ENCODE measurements at places on chromosomes 16 and 17. TPM values are rescaled to one million over a fixed set of nuclear protein-coding genes. Genes with fewer than 3 reads are reported as not detected.

Gene SHISA6
- total RNA-seq = not detected

Gene KRTAP4-4
- not detected for total RNA-seq

Gene AOC2
- 4.2 TPM for total RNA-seq

Gene SP2
- total RNA-seq = 21.7 TPM

Gene SHISA9
- total RNA-seq = not detected

Gene SLC6A2
- not detected for total RNA-seq

Gene GDPD1
- total RNA-seq = 1.8 TPM

Gene TPPP3
- not detected for total RNA-seq

Gene ACSM3
- 3.5 TPM for total RNA-seq

Gene ATAD5
- total RNA-seq = 31.5 TPM

Gene KRT222
- not detected for total RNA-seq

GRCh38 chr17:76671912-76672262, 28.3 kb upstream of the ST6GALNAC1 start:
- no peak for DNase-seq

GRCh38 chr16:58205276-58206036, 7.5 kb upstream of the CSNK2A2 start:
- no peak for DNase-seq

- no peak for DNase-seq
Measured at GRCh38 chr17:63537001-63537400, 13.3 kb upstream of the DCAF7 start.

GRCh38 chr17:74953134-74953687, 17.5 kb downstream of the OTOP3 start:
- DNase-seq = no peak

- DNase-seq = peak; percentile 79
Measured at GRCh38 chr17:49748223-49748622, 15.7 kb downstream of the FAM117A start.

DNA sequence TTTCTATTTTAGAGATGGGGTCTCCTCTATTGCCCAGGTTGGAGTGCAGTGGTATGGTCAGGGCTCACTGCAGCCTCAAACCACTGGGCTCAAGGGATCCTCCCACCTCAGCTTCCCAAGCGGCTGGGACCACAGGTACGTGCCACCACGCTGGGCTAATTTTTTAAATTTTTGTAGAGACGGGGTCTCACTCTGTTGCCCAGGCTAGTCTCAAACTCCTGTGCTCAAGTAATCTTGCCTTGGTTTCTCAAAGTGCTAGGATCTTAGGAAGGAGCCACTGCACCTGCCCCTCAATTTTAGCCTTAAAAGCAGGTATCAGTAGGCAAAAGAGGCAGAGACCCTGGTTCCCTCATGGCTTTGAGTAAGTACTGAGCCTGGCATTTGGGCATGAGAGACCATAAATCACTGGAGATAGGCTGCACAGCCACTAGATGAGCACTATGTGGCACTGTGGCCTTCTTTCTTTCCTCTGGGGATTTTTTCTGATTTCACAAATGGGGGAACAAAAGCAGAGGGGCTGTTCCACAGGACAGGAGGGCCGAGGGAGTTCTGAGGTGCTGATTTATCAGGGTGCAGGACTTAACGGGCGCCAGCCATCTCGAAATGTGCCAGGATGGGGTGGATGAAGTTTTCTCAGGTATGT, 82.2 kb downstream of the PLXDC1 start:
- peak; percentile 77 for DNase-seq

DNA sequence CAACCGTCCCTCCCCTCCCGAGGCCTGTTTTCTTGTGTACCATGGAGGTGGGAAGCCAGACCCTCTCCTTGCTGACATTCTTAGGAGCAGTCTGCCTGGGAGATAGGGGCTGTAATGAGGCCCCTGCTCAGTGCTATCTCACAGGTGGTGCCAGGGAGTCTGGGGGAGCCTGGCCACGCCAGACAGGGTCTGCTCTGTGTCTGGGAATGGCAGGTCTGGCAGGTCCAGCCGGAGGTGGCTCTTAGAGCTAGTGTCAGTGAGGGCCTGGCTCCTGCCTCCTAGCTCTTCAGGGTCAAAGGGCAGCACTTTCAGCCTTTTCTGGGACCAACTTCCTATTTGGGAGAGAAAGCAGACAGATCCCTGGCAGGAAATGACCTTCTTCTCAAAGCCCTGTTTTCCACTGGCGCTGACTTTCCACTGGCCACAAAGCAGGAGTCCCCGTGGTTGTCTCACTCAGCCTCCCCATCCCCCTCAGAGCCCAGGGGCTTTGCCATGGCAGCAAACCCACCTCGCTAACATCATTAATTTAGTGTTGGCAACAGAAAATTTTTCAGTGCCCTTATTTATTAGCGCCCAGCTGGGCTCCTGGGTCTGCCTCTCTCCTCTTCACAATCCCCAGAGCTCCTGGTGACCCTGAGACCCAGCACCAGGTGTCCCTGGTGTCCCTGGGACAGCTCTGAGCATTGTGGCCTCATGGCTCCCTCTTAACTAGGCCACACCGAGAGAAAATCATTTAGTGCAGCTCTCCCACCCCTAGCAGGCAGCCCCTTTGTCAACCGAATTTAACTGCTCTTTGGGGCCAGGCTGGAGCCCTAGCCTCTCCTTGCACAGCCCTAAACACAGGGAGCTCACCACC, 24.0 kb upstream of the DOK4 start:
- DNase-seq = no peak

DNA sequence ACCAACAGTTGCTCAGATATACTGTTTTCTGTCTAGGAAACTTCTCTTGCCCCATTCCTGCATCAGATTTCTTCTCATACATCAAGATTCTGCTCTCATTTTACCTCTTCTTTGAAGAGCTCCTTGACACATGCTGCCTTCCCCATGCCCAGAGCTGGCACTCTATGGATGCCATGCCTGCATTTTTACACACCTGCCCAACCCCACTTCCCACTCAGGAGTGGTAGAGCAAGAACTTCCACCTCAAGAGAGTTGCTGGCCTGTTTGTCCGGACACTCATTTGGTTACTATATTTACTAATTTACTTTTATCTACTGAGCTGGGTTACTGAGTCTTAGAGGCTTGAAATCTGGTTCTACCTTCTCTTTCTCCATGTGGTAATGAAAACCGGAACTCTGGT, 98.3 kb upstream of the HLF start:
- DNase-seq = no peak

DNA sequence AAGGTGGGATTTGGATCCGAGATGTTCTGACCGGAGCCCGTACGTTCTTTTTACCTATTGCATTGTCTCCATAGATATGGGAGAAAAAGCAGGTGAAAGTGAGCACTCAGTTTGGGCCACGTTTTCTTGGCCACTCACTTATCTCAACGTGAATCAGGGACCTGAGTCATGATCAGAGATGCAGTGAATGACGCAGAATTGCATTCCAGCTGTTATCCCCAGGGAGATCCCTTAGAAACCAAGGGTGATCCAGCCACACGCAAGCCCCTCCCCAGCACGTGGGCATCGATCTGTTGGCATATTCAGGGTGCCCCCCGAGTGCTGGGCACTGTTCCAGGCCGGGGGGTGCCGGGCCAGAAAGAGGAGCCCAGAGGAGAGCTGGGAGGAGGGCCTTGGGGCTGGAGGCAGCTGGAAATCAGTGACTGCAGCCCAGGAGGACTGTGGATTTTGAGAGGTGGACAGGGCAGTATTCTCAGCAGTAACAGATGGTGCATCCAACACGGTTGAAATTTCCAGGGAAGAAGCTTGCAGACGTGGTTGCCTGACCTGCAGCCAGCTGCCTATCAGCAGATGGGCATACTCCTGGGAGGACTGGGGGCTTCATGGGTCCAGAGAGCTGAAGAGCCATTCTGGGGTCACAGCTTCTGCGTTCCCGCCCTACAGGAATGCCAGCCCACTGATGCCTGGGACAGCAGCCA, 87.2 kb upstream of the CACNG5 start:
- no peak for DNase-seq

- no peak for DNase-seq
Measured at GRCh38 chr16:89066721-89067120, 26.9 kb upstream of the ACSF3 start.

- no peak for DNase-seq
Measured at GRCh38 chr17:22270381-22270780, 578.1 kb downstream of the KCNJ18 start.

GRCh38 chr16:30615358-30616091, 5.3 kb upstream of the ZNF689 start:
- DNase-seq = peak; percentile 92

- DNase-seq = peak; percentile 73
Measured at GRCh38 chr17:35740997-35741931, 9.8 kb downstream of the RASL10B start.

DNA sequence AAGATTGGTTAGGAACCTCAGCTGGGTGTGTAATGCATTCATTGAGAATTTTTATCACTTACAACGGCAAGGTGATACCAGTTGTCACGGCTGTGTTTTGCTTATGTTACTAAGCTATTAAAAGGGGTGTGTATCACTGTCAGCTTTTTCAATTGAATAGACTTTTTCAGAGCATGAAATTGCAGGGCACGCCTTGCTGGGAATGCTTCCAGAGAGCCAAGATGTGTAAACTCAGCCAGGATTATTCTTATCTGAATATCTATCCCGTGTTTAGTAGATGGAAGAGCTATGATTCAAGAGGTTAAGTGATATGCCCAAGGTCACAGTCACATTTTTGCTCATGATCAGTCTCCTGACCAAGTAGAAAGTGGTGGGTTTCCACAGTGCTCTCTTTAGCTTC, 6.6 kb upstream of the TEKT3 start:
- DNase-seq = no peak

DNA sequence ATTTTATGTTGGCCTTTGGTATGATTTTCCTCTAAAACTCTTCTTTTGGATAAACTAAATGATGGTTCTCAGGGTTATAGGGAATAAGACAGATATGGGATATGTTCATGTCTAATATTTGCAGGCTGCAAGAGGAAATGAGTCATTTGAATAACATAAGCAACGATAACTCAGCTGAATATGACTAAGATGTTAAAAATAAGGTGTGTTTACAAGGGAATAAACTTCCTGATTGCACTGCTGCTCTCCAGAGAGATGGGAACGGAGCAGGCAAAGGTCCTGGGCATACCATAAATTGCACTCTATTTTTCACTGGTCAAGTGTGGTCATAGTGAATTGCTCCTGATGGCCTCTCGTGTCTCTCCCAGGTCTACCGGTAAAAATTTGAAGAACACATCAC, 666.2 kb downstream of the TOX3 start:
- DNase-seq = no peak

- DNase-seq = peak; percentile 66
Measured at GRCh38 chr17:1783834-1784611, 22.2 kb downstream of the SERPINF1 start.

DNA sequence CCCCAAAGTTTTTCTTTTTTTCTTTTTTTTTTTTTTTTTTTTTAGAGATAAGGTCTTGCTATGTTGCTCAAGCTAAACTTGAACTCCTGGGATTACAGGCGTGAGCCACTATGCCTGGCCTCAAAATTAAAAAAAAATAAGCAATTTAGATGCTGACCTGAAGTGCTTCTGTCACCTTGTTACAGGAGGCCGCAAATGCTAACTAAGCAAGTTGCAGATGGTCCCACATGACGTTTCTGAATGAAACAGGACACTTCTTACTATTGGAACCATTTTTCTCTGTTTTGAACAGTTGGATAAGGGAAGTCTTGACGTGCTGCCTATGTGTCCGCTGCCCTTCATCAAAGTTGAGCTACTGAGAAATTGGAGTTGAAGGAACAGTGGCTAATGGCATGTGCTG, 8.8 kb downstream of the ANKRD40CL start:
- no peak for DNase-seq

GRCh38 chr16:88519938-88520653, 50.1 kb upstream of the ZC3H18 start:
- no peak for DNase-seq
